A549 treated with RU486 at 1 μM for 4 hours (cell line): ENCODE measurements at places on chromosomes 3 and 15. TPM values are rescaled to one million over a fixed set of nuclear protein-coding genes. Genes with fewer than 3 reads are reported as not detected.

STRA6 gene
- 41.7 to 72.7 TPM (median 62.4 TPM) in 5 replicates for total RNA-seq

LRRC49 gene
- total RNA-seq: 3.5 to 5.3 TPM (median 4.8 TPM) in 5 replicates

SKOR1 gene
- total RNA-seq: 0.02 to 0.03 TPM in 2 of 5 replicates, not detected in the others

PSTPIP1 gene
- not detected in 5 replicates for total RNA-seq

IL17RB gene
- 0.77 to 1.8 TPM (median 1.0 TPM) in 5 replicates for total RNA-seq

TMEM212 gene
- total RNA-seq: not detected in 5 replicates

CILP gene
- total RNA-seq: 0.04 to 0.09 TPM (median 0.05 TPM) in 5 replicates

LSAMP gene
- 0.07 to 0.24 TPM (median 0.10 TPM) in 4 of 5 replicates, not detected in the other for total RNA-seq

PCOLCE2 gene
- total RNA-seq: 29.1 to 38.5 TPM (median 33.5 TPM) in 5 replicates

CCR9 gene
- not detected in 5 replicates for total RNA-seq
